Large intestine (tissue), 12 donors: ENCODE measurements at places on chromosomes 3 and 15. TPM values are rescaled to one million over a fixed set of nuclear protein-coding genes. Genes with fewer than 3 reads are reported as not detected.

P2RY14 gene
- 2.8 TPM for polyA plus RNA-seq

TBC1D23 gene
- polyA plus RNA-seq = 37.1 TPM

GALNT15 gene
- 0.78 TPM for polyA plus RNA-seq

DNASE1L3 gene
- 56.2 TPM for polyA plus RNA-seq

C3orf85 gene
- polyA plus RNA-seq = 95.5 TPM

TRIM42 gene
- not detected for polyA plus RNA-seq

VEPH1 gene
- 0.63 TPM for polyA plus RNA-seq

GRCh38 chr3:4571690-4572334, 78.7 kb downstream of the ITPR1 start:
- H3K36me3 ChIP-seq = no peaks in the 10 kb centered on the region
- H3K4me1 ChIP-seq = no peaks in the 10 kb centered on the region
- no peak overlapping the region for H3K4me3 ChIP-seq
- no peak overlapping the region for H3K27ac ChIP-seq
- no peak for DNase-seq

DNA sequence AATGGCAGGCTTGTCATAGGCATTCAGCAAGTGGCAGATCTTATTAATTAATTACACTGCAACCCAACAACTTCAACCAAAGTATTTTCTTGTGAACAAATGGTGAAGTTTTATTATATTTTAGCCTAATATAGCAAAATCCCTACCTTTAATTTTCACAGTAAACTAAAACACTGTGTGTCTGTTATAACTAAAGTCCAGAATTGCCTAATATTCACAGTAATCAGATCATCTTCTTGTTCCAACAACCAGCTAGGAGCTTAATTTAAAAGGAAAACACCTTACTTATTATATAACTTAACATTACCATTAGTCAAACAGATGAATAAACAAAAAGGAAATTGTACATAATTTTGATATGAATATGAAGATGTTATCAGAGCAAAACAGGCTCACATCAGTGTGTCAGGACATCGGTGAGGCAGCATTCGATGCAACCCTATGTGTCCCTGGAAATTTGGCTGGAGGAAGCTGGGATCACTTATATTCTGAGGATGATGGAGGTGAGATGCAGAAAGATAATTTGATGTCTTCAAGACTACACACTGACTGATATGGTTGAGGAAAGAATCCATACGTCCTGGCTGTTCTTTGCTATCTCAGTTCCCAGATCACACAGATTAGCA, 189.3 kb upstream of the EIF1B start:
- DNase-seq = no peak
- no peak overlapping the region for H3K4me3 ChIP-seq
- H3K27ac ChIP-seq = no peak overlapping the region
- H3K4me1 ChIP-seq = no peaks in the 10 kb centered on the region
- H3K36me3 ChIP-seq = no peaks in the 10 kb centered on the region
- no peaks in the 10 kb centered on the region for H3K27me3 ChIP-seq

- no peak overlapping the region for H3K27ac ChIP-seq
- H3K4me3 ChIP-seq = no peak overlapping the region
- no peaks in the 10 kb centered on the region for H3K27me3 ChIP-seq
- H3K4me1 ChIP-seq = no peaks in the 10 kb centered on the region
- no peaks in the 10 kb centered on the region for H3K36me3 ChIP-seq
- DNase-seq = no peak
Observed at GRCh38 chr3:40129981-40130380, 179.5 kb upstream of the EIF1B start.

- H3K4me3 ChIP-seq = no peak overlapping the region
- no peaks in the 10 kb centered on the region for H3K36me3 ChIP-seq
Observed at GRCh38 chr3:152656214-152656971, 178.5 kb upstream of the P2RY1 start.

GRCh38 chr3:18417904-18418572, 7.1 kb downstream of the SATB1 start:
- H3K4me3 ChIP-seq = no peak overlapping the region
- H3K27me3 ChIP-seq = no peaks in the 10 kb centered on the region
- H3K4me1 ChIP-seq = peaks cover 8% of the 10 kb centered on the region
- H3K27ac ChIP-seq = no peak overlapping the region
- peaks cover 40% of the 10 kb centered on the region for H3K36me3 ChIP-seq

GRCh38 chr3:106333911-106334618, 465.3 kb upstream of the CBLB start:
- no peaks in the 10 kb centered on the region for H3K4me1 ChIP-seq
- no peak overlapping the region for H3K27ac ChIP-seq
- H3K4me3 ChIP-seq = no peak overlapping the region
- no peaks in the 10 kb centered on the region for H3K27me3 ChIP-seq
- DNase-seq = no peak

DNA sequence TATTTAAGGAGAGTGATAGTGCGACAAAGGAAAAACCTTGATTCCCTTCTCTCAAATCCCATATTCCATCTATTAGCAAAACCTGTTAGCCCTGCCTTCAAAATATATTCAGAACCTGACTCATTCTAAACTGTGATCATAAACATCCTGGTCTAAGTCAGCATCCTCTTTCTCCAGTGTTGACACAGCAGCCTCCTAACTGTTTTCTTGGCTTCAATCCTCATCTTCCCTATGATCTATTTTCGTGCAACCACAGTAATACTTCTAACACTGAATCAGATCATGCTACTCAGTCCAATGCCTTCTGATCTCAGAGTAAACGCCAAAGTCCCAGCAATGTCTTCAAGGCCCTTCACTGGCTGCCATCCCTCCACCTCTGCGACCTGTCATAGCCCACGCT, 785.1 kb downstream of the EDEM1 start:
- H3K27me3 ChIP-seq = no peaks in the 10 kb centered on the region
- no peak overlapping the region for H3K27ac ChIP-seq
- no peaks in the 10 kb centered on the region for H3K4me1 ChIP-seq
- no peaks in the 10 kb centered on the region for H3K36me3 ChIP-seq
- no peak overlapping the region for H3K4me3 ChIP-seq
- DNase-seq = no peak

GRCh38 chr3:167487556-167487955, 13.7 kb upstream of the SERPINI2 start:
- H3K4me1 ChIP-seq = no peaks in the 10 kb centered on the region
- no peak overlapping the region for H3K27ac ChIP-seq
- no peaks in the 10 kb centered on the region for H3K36me3 ChIP-seq

DNA sequence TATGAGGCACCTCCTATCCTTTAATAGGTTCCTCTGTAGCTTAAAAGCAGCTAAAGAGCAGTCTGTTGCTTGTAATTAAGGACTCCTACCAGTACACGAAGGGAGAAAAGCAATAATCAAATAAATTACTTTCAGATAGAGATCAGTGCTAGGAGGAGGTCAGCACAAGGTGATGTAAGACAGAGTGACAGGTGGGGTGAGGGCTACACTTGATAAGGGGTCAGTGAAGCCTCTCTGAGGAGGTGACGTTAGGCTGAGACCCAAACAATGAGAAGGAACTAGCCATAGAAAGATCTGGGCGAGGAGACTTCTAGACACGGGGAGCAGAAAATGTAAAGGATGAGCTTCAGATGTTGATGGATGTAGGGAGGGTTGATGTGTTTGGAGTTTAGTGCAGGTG, 57.7 kb upstream of the BLM start:
- no peak overlapping the region for H3K4me3 ChIP-seq
- no peak overlapping the region for H3K27ac ChIP-seq
- H3K4me1 ChIP-seq = peaks cover 2% of the 10 kb centered on the region
- DNase-seq = no peak
- no peaks in the 10 kb centered on the region for H3K27me3 ChIP-seq

DNA sequence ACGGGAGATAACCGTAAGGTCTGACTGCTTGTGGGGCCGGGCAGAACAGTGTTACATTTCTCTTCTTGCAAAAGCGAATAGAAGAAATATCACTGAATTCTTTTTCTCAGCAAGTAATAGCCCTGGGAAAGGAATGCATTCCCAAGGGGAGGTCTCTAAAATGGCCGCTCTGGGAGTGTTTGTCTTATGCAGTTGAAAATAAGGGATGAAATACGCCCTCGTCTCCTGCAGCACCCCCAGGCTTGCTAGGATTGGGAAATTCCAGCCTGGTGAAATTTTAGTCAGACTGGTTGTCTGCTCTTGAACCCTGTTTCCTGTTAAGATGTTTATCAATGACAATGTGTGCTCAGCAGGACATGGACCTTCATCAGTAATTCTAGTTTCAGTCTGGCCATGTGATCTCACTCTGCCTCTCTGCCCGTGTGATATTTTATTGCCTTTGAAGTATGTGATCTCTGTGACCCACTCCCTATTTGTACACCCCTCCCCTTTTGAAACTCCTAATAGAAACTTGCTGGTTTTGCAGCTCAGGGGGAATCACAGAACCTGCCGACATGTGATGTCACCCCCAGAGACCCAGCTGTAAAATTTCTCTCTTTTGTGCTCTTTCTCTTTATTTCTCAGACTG, 715.6 kb downstream of the ROBO1 start:
- no peaks in the 10 kb centered on the region for H3K36me3 ChIP-seq
- H3K4me1 ChIP-seq = no peaks in the 10 kb centered on the region
- no peaks in the 10 kb centered on the region for H3K27me3 ChIP-seq
- H3K4me3 ChIP-seq = no peak overlapping the region
- H3K27ac ChIP-seq = no peak overlapping the region
- DNase-seq = no peak

DNA sequence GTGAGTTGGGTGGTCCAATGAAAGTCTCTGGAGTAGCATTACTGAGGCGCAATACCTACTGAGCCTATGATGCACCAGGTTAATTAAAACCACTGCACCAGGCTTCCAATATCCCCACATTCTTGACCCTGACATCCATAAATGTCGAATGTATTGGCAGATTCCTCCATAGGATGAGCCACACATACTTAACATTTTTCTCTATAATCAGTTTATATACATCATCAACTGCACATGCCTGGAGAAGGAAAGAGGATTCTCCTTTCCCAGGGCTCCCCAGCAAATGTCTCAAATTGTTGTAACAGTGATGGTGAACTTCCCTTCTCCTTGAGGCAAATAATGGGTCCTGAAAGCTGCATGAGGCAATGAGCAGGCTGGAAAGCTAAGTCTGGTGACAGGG, 82.3 kb upstream of the LPP start:
- no peak for DNase-seq
- no peaks in the 10 kb centered on the region for H3K36me3 ChIP-seq
- H3K27me3 ChIP-seq = peaks cover 3% of the 10 kb centered on the region
- no peak overlapping the region for H3K4me3 ChIP-seq

DNA sequence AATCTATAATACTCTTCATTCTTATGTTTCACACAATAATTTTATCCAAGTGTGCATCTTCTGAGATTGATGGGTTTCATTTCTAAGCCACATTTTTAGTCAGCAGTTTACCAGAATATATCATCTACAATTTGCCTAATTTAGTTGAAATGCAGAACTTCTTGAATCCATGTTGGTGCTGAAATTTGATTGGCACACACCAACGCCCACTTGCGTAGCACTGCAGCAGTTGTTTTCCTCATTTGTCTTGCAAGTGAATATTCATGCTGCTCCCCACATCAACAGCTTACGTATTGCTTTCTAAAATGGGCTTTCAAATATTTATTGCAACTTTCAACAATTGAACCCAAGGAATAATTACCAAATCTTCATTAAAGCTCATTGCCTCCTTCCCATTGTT, 87.8 kb upstream of the CTDSPL start:
- H3K36me3 ChIP-seq = peaks cover 6% of the 10 kb centered on the region
- H3K27me3 ChIP-seq = no peaks in the 10 kb centered on the region
- H3K4me3 ChIP-seq = no peak overlapping the region
- H3K4me1 ChIP-seq = peaks cover 17% of the 10 kb centered on the region

GRCh38 chr3:60877188-60877587, 374.1 kb downstream of the FHIT start:
- DNase-seq = no peak
- H3K36me3 ChIP-seq = no peaks in the 10 kb centered on the region
- no peaks in the 10 kb centered on the region for H3K4me1 ChIP-seq
- H3K4me3 ChIP-seq = no peak overlapping the region
- H3K27ac ChIP-seq = no peak overlapping the region

DNA sequence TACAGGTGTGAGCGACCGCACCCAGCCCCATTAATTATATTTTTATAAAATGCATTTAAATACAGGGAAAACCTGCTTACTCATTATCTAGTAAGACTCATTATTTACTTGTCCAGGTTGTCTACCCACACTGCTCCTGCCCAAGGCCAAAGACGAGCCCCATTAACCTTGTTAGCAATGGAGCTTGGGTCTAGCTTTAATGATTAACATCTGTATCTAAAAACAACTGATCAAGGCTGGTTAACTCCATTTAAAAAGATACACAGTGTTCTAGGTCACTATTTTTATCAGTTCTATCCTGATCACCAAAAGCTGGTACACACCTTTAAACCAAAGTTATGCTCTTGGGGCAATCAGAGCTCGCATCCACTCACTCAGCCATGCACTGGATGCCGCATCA, 10.4 kb upstream of the NCKIPSD start:
- H3K27ac ChIP-seq = no peak overlapping the region
- peaks cover 81% of the 10 kb centered on the region for H3K36me3 ChIP-seq
- peaks cover 6% of the 10 kb centered on the region for H3K4me1 ChIP-seq

DNA sequence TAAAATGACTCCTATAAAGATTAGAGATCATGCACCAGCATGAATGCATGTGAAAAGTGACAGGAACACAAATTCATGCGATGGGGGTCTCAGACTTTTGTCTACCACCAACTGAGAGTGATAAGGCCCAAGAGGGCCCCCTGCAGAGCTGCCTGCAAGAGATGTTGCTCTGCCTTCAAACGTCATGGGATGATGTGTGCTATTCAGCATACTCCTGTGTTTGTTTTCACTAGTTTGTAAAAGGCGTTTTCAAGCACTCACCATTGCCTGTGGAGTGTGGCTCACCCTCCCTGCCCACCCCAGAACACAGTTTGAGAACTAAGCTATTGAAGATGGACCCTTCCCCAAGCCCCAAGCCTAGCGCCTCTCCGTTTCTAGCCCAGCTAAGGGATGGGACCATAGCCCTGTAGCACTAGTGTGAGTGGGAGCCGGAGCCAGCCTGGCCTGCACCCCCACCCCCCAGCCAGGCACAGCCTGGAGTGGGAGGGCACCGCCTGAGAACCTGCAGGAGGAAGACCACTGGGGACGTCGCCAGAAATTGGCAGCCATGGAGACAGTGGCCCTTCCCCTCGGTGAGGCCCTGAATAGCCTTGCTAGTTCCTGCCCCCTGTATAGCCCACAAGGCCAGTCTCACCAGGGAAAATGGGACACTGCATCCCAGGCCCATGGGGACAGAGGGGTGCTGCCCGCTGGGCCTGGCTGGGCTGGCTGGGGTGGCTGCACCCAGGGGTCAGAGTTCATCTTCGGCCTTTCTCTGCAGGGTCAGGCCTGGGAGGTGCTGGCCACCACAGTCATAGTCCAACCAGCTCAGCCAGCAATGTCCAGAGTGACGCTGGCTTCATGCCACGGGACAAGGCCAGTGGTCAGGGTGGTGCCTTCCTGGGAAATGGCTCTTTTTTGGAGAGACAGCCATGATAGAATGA, 22.6 kb upstream of the KLF13 start:
- H3K4me1 ChIP-seq = peaks cover 11% of the 10 kb centered on the region
- H3K4me3 ChIP-seq = no peak overlapping the region
- H3K36me3 ChIP-seq = no peaks in the 10 kb centered on the region

DNA sequence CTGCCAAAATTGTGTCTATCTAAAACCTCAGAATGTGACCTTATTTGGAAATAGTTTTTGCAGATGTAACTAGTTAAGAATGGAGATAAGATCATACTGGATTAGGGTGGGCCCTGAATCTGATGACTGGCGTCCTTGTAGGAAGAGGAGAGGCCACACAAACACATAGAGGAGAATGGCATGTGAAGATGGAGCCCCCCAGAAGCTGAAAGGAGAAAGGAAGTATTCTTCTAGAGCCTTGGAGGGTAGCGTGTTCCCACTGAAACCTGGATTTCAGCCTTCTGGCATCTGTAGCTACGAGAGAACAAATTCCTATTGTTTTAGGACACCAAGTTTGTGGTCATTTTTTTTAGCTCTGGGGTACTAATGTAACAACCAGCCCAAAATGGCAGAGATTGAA, 423.0 kb upstream of the TPM1 start:
- H3K27ac ChIP-seq = no peak overlapping the region
- H3K36me3 ChIP-seq = no peaks in the 10 kb centered on the region
- H3K4me3 ChIP-seq = no peak overlapping the region
- no peaks in the 10 kb centered on the region for H3K27me3 ChIP-seq
- H3K4me1 ChIP-seq = no peaks in the 10 kb centered on the region
